ENCODE measurements at places on chromosomes 4 and X. TPM values are rescaled to one million over a fixed set of nuclear protein-coding genes. Genes with fewer than 3 reads are reported as not detected.

The ZIC3 gene
- polyA plus RNA-seq = 3.7 TPM

The HS6ST2 gene
- polyA plus RNA-seq = 43.0 TPM

The UGT2A1 gene
- polyA plus RNA-seq = not detected

The GSX2 gene
- polyA plus RNA-seq = 0.87 TPM

The MSL3 gene
- polyA plus RNA-seq = 37.2 TPM

The GRIA3 gene
- polyA plus RNA-seq = 7.8 TPM

The CXCL3 gene
- 1.1 TPM for polyA plus RNA-seq

The RHOXF2 gene
- not detected for polyA plus RNA-seq

The DNAAF6 gene
- not detected for polyA plus RNA-seq

The SPARCL1 gene
- not detected for polyA plus RNA-seq

The HPGD gene
- 18.7 TPM for polyA plus RNA-seq

The TLR3 gene
- polyA plus RNA-seq = not detected

The DMP1 gene
- 0.48 TPM for polyA plus RNA-seq

The TMEM31 gene
- 1.0 TPM for polyA plus RNA-seq

The POU3F4 gene
- 4.4 TPM for polyA plus RNA-seq

The S100G gene
- polyA plus RNA-seq = not detected

The TNMD gene
- 0.24 TPM for polyA plus RNA-seq

The WDR44 gene
- 19.3 TPM for polyA plus RNA-seq

The GJB1 gene
- 0.18 TPM for polyA plus RNA-seq

The KDR gene
- not detected for polyA plus RNA-seq

The NPFFR2 gene
- polyA plus RNA-seq = not detected

The KIAA1210 gene
- not detected for polyA plus RNA-seq

The ATOH1 gene
- polyA plus RNA-seq = not detected

The SPANXN3 gene
- not detected for polyA plus RNA-seq

The CLDN2 gene
- polyA plus RNA-seq = not detected

The CENPI gene
- polyA plus RNA-seq = 1.8 TPM

The STK32B gene
- 42.8 TPM for polyA plus RNA-seq

The ARHGAP10 gene
- 1.2 TPM for polyA plus RNA-seq

The PORCN gene
- polyA plus RNA-seq = 29.8 TPM
